ENCODE measurements at places on chromosomes 7 and 10.

DNA sequence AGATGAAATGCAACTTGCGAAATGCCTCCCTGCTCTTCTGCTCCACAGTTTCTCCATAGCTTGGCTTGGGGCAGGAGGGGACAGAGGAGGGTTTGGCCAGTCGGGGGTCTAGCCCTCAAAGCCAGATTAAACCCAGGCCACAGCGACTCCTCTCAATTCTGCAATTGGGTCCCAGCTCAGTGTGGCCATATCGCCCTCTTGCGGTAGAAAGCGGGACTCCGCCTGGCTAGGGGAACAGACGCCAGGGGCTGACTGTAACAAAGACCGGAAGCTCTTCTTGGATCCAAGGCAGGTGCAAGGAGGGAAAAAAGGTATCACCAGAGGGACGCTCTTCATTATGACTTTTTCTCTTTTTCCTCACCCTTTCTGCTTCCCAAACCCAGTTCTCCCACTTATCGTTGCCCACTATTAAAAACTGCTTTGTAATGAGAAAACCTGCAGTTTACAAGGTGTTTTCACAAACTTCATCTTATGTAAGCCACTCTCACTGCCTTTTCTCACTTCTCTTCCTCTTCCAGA, 36.6 kb upstream of the TNPO3 start:
- DNase-seq = peak; percentile 44

DNA sequence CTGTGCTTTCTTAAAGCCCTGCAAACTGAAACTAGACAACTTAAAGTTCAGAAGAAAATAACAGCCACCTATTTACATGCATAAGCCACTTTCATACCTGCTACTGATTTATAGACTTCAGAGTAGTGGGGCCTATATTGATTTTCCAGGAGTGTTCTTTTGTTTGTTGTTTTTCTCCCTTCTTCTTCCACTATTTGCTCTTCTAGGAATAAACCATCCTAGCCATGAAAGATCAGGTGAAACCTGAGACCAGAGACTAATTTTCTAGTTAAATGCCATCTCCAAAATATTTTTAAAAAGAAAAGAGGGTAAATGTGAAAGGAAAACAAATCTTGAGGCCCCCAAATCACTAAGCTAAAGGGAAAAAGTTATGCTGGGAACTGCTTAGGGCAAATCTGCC, 72.4 kb upstream of the C1GALT1 start:
- DNase-seq = no peak

- no peak for DNase-seq
Observed at GRCh38 chr7:94154858-94155257, 150.7 kb upstream of the BET1 start.

DNA sequence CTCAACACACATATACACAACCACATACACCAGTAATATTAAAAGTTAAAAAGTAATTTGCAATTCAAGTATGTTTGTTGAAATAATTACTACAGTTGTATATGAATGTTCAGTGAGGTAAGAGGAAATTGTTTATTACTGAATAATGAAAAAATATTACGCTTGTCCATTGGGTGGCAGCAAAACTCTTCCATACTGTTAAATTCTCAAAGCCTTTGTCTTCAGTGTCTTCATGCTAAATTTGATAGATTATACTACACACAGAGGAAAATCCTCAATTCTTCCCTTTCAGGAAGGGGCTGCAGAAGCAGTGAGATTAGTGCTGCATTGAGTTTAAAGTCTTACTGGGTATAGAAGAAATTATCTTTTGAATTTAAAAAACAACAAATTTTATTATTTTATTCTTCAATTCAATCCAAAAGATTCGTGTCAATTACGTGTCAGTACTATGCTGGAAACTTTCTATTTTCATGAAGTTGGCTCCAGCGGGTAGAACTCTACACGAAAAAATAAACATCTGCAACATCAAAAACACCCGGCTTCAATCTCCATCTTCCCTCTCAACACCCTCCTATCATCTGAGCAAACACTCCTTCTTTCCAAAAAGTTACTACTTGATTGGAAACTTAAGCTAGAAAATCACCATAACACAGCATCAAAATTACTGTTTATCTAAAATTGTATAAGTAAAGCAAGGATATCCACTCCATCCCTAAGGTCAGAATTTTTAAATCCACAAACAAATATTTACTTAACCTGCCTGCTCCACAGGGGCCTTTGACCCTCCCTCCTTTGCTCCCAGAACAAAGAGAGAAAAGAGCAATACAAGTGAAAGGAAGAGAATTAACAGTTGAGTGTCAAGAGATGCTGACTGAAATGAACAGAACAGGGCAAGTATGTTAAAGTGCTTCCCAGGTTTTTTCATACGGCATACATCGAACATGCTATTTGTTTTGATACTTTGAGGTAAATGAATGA, 37.0 kb upstream of the TES start:
- peak; percentile 67 for DNase-seq

- no peak for DNase-seq
Observed at GRCh38 chr10:47193666-47194065, 106.3 kb upstream of the GDF10 start.

DNA sequence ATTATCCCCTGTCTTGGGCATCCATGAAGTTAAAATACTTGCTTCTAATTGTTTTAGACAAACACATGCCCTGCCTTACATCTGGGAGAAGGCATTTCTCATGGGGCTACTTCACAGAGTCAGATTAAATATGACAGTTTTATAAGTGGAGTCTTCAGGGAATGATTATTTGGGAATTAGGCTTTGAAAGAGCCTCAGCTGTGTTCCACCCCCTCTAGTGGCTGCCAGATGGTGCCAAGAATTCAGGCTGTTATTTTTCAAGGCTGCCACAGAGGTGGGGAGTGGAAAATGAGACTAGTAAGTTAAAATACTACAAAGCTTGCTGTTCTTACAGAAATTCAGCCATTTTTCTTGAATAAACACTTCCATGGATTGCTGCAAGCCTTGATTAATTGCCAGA, 45.8 kb upstream of the DNAH11 start:
- peak; percentile 9 for DNase-seq

- peak; percentile 79 for DNase-seq
Observed at GRCh38 chr10:102072673-102073527, 7.8 kb downstream of the HPS6 start.

DNA sequence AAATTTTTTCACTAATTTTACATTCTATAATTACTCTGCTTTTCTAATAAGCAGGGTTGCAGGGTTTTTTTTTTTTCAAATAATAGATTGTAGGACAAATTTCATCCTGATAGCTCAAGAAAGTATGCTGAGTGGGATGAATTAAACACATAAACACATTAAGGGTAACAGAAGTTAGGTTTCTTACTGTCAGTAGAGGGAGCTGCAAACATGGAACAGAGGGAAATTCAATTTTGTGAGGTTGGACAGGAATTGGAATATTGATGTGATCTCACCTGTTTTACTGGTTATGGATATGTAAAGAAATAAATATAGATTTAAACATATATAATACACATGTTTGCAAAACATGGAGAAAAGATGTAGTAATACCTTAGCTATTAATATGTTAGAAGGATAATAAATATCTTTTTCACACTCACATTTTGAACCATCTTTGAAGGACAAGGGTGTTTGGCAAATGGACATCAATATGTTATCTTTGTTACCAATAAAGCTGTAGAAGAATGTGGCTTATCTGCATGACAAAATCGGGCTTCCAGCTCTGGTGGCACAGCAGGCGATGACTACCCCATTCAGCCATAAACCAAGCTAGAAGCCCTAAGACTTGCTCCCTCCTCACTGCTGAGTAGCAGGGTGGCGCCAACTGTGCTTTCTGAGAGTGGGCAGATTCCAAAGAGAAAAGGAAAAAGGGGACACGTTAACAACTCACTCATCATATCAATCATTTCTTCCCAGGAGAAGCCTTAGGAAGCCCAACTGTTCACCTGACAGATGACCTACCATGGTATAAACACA, 1257.4 kb downstream of the GATA3 start:
- no peak for DNase-seq

GRCh38 chr10:44416021-44416771, 31.3 kb upstream of the CXCL12 start:
- DNase-seq = peak; percentile 55

GRCh38 chr7:127986581-127987521, 44.4 kb downstream of the LRRC4 start:
- no peak for DNase-seq

- DNase-seq = no peak
Observed at GRCh38 chr10:70772627-70773026, 12.6 kb downstream of the TBATA start.

DNA sequence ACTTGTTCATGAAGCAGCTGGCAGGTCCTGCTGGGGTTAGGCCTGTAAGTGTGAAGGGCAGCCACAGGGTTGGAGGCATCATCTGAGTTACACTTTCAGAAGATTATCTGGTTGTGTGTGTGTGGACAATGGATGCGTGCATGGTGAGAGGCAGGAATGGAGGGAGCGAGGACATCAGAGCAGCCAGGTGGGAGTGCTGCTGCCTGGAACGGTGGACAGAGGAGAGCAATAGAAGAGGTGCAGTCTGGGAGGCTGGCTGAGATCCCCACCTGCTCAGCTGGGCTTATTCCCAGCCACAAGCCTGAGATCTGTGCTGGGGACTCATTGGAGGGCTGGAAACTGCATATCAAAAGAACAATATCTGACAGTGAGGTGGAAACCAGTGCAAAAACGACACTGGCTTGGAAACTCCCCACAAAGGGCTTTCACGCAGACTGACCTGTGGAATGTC, 17.9 kb downstream of the ZNF488 start:
- DNase-seq = no peak

DNA sequence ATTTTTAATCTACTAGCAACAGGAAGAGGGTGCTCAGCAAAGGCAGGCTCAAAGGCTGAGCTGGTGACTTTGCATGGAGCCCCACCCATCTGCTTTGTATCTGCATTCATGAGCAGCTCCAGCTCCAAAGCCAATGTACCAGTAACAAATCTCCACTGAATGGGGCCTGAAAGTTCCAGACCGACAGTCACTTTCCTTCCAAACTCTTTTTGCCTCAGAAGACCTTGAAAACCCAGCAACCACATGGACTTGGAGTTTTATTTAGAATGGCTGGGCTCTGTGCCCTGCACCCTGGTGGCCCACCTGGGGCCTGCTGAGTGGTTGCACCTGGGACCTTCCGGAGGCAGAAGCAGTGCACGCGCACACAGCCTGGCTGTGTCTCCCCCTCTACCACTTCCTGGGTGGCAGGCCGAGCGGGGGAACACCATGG, 195.0 kb upstream of the PLXNA4 start:
- DNase-seq = no peak

- peak; percentile 96 for DNase-seq
Observed at GRCh38 chr7:40221836-40222235, 87.0 kb downstream of the SUGCT start.

DNA sequence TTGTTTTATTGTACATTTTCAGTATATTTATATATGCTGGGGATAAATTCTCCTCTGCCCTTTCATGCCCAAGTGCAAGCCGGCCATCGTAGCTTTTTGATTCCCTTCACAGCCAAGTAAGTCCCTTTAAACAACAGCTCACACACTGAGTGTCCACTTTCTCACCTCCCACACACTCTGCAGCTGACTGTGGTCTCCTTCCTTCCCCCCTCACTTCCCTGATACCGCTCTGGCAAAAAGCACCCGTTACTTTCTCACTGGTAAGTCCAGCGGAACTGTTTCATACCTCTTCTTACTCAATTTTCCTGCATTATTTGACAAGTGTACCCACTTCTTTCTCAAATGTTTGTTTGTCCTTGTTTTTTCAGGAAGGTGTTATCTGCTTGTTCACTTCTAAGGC, 35.2 kb downstream of the MGAM start:
- no peak for DNase-seq

GRCh38 chr7:132568962-132569361, 7.3 kb downstream of the PLXNA4 start:
- DNase-seq = no peak

- no peak for DNase-seq
Observed at GRCh38 chr7:101954499-101954898, 137.1 kb downstream of the CUX1 start.

- no peak for DNase-seq
Observed at GRCh38 chr10:126065751-126066377, 169.5 kb downstream of the FANK1 start.

- no peak for DNase-seq
Observed at GRCh38 chr10:79223091-79224048, 123.9 kb upstream of the PPIF start.

- no peak for DNase-seq
Observed at GRCh38 chr7:21971780-21972396, 26.2 kb upstream of the CDCA7L start.

DNA sequence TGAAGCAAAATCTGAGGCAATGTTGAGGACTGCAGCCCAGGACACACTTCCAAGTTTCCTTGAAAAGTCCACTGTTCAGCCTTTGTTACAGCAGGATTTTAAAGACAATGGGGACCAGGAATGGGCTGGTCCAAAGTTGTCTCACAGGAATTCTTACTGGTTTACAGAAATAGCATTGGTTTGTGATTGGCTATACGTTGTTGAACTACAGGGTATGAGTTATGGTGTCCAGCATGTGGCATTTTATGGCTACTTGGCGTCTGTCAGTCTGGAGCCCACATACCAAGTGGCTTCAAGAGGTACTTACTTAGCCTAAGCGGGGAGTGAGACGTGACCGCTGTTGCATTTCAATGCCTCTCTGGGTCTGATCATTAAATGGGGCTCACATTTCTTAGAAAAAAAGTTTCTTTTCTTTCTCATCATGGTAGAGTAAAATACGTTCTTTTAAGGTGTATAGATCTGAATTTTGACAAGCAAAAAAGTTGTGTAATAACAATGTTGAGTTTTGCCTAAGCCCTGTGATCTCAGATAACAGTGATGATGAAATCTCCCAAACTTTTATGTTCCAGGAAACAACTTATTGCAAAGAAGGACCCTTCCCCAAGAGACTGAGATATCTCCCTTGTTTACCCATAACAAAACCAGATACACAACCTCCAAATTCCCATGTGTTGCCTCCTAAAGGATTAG, 100.0 kb upstream of the TRIM24 start:
- no peak for DNase-seq

GRCh38 chr10:128322106-128322505, 195.9 kb upstream of the MKI67 start:
- no peak for DNase-seq

DNA sequence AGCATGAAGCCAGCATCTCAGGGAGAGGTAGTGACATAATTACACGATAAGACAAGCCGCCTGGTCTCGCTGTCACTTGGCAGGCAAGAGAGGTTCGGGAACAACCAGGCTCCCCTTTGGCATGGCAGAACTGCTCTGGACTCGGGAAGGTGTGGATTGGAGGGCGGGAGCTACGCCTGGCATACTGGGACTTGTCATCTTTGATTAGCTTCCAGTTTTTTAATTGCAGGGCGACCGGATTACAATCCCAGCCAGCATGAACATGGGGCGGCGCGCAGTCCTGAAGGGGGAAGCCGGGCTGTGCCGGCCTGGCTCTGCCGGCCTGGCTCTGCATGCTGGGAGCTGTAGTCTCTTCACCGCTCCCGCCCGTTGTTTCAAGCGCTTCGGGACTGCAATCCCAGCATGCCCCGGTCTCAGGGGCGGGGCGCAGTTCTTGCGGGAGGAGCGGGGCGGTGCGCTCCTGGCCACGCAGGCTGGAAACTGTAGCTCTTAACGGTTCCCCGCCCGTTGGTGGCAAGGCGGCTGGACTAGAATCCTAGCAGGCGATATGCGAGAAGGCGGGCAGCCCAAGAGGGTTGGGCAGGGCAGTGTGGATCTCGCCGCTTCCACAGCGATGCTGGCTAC, 45.5 kb upstream of the ZNF716 start:
- DNase-seq = no peak
